Right cardiac atrium (tissue), 5 donors: ENCODE measurements at places on chromosomes 13 and 19. TPM values are rescaled to one million over a fixed set of nuclear protein-coding genes. Genes with fewer than 3 reads are reported as not detected.

Gene CKM
- 4,826 TPM for total RNA-seq

Gene CBLC
- total RNA-seq, result not detected

Gene URAD
- total RNA-seq, result not detected

Gene FGF22
- not detected for total RNA-seq

Gene PLPPR3
- not detected for total RNA-seq

Gene KCNC3
- total RNA-seq, result 4.8 TPM

Gene REXO1
- total RNA-seq, result 19.2 TPM

Gene TSSK6
- total RNA-seq, result 0.72 TPM

Gene TICAM1
- 5.8 TPM for total RNA-seq

Gene MCEMP1
- total RNA-seq, result 0.69 TPM

Gene ZNF699
- 5.5 TPM for total RNA-seq

Gene FGF9
- 12.2 TPM for total RNA-seq

Gene TEX26
- total RNA-seq, result not detected

Gene LRRC4B
- total RNA-seq, result 1.2 TPM

Gene FFAR1
- total RNA-seq, result not detected

Gene GIPC3
- 0.89 TPM for total RNA-seq

Gene GZMM
- total RNA-seq, result not detected

Gene FCGBP
- total RNA-seq, result 32.8 TPM

Gene CEACAM4
- 0.25 TPM for total RNA-seq

Gene CD70
- total RNA-seq, result not detected

Gene ZNF865
- total RNA-seq, result 20.0 TPM

Gene CAMSAP3
- total RNA-seq, result 0.54 TPM

Gene GARIN5A
- total RNA-seq, result 1.9 TPM
